ENCODE measurements at places on chromosomes 13 and 19.

GRCh38 chr13:112616586-112617362 lies 28.8 kb upstream of the TUBGCP3 start:
- DNase-seq = peak; percentile 41

GRCh38 chr13:32257649-32258048 lies 57.5 kb downstream of the ZAR1L start:
- no peak for DNase-seq

GRCh38 chr13:28421676-28422410 lies 73.1 kb downstream of the FLT1 start:
- DNase-seq = no peak

- no peak for DNase-seq
These were observed 93.5 kb downstream of the INSR start for GRCh38 chr19:7200736-7201135.

DNA sequence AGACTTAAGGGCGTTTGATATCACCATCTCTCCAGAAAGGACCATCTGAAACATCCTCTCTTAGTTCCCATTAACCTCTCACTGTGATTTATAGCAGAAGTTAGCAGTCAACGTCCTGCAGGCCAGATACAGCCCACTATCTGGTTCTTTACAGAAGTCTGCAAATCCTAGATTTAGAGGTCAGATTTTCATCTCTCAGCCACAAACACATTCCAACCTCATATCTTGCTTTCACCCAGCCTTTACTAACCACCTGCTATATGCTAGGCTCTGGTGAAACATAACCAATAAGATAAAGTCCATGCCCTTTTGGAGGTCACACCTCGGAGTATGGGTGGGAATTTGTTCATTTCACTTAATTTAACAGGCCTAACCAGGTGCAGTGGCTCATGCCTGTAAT lies 76.8 kb upstream of the CACNA1A start:
- no peak for DNase-seq

DNA sequence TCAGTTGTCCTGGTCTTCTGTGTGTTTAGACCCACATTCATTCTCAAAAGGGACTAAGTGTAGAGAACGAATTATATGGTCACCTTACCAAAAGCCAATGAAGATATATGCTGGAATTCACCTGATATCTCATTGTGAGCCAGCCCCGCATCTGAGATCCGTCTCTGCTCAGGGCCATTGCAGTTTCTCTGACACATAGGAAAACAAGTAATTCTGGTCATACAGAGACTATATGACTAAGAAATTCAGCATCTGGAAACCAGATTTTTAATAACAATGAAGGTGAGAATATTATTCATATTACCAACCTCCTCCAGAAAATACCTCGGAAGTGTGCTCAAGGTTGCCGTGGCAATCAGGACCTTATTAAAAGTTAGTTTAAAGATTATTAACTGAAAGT lies 278.6 kb upstream of the EDNRB start:
- no peak for DNase-seq

DNA sequence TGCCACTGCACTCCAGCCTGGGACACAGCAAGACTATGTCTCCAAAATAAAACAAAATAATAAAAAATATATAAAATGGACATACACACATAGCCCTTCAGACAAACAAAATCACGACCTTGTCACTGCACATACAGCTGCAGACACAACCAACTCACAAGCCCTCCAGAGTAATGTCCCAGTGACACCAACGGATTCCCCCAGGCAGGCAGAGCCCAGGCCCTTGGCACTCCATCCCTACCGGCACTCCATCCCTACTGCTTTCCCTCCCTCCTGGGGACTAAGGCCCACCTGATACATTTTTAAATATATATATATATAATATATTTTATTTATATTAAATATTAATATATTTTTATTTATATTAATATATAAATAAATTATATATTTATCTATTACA lies 18.5 kb downstream of the ZNF101 start:
- no peak for DNase-seq

- DNase-seq = peak; percentile 76
These were observed 37.4 kb downstream of the SCGB2B2 start for GRCh38 chr19:34639491-34640085.

DNA sequence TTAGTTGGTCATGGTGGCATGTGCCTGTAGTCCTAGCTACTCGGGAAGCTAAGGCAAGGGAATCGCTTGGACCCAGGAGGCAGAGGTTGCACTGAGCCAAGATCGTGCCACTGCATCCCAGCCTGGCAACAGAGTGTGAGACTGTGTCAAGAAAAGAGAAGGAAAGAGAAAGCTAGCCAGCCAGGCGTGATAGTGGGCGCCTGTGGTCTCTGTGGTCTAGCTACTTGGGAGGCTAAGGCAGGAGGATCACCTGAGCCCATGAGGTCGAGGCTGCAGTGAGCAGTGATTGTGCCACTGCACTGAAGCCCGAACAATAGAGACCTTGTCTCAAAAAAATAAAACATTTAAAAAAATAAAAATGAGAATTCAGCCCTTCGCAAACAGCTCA lies 33.3 kb downstream of the TIMM13 start:
- no peak for DNase-seq

All from NCI-H1417 (cell line).